Chondrocyte (in vitro differentiated cells): ENCODE measurements at places on chromosomes 4 and X. TPM values are rescaled to one million over a fixed set of nuclear protein-coding genes. Genes with fewer than 3 reads are reported as not detected.
A peak's percentile ranks its signal among the peaks of the same experiment; 100 is the strongest.

DNA sequence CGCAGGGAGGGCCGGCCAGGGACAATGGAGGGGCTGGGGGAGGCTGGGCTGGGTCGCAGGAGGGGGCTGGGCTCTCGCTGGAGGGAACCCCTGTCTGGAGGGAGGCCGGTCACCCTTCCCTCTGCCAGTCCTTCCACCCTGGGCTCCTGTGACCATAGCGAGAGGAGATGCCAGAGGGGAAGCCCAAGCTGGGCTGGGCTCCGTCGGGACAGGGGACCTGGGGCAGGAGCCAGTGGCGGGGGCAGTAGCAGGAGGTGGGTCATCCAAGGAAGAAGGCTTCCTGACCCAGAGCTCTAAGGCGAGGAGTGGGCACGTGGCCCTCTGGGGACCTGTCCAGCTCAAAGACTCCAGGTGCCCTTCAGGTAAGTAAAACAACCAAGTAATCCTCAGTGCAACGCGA lies 16.9 kb downstream of the CTAG1B start:
- H3K36me3 ChIP-seq, result no peaks in the 10 kb centered on the region
- H3K4me3 ChIP-seq, result no peak overlapping the region
- DNase-seq, result peak; percentile 79
- H3K4me1 ChIP-seq, result peaks cover 40% of the 10 kb centered on the region
- no peaks in the 10 kb centered on the region for H3K27me3 ChIP-seq

DNA sequence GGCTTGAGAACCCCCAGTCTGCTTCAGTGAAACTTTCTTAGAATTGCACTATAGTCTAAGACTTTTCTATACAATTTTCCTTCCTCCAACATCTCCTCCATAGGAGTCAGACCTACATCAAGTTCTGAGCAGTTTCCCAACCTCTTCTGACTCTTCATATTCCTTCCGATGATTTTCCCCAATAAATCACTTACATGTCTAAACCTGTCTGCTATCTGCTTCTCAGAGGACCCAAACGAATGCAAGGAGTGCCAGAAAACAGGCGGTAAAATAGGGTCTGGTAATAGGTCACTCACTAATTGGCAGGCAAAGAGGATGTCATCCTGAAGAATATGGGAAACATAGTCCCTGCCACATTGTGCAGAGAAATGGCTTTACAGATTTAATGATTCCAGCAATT lies 153.9 kb downstream of the PCDH18 start:
- H3K27ac ChIP-seq, result no peak overlapping the region
- peaks cover 2% of the 10 kb centered on the region for H3K36me3 ChIP-seq
- no peaks in the 10 kb centered on the region for H3K27me3 ChIP-seq
- no peak overlapping the region for H3K4me3 ChIP-seq
- no peak for DNase-seq
- peaks cover 38% of the 10 kb centered on the region for H3K4me1 ChIP-seq

DNA sequence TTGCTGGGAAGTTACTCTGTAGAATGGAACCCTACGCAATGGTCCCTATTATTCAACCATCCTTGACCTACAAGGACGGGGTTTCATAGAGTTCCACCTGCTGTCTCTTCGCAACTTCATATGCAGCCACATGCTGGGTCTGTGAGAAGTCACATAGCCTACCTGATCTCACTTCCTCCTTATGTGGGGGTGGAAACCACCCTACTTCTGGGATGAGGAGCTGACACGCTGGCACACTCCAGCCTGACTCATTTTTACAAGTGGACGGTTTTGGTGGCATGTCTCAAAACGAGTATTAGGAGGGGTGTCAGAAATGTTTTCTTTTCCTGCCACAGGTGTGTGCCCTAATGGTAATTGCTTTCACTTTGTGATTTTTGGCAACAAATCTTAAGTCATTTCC lies 36.8 kb upstream of the ARSD start:
- H3K4me3 ChIP-seq, result no peak overlapping the region
- H3K27me3 ChIP-seq, result no peaks in the 10 kb centered on the region
- H3K4me1 ChIP-seq, result peaks cover 41% of the 10 kb centered on the region
- H3K27ac ChIP-seq, result no peak overlapping the region

DNA sequence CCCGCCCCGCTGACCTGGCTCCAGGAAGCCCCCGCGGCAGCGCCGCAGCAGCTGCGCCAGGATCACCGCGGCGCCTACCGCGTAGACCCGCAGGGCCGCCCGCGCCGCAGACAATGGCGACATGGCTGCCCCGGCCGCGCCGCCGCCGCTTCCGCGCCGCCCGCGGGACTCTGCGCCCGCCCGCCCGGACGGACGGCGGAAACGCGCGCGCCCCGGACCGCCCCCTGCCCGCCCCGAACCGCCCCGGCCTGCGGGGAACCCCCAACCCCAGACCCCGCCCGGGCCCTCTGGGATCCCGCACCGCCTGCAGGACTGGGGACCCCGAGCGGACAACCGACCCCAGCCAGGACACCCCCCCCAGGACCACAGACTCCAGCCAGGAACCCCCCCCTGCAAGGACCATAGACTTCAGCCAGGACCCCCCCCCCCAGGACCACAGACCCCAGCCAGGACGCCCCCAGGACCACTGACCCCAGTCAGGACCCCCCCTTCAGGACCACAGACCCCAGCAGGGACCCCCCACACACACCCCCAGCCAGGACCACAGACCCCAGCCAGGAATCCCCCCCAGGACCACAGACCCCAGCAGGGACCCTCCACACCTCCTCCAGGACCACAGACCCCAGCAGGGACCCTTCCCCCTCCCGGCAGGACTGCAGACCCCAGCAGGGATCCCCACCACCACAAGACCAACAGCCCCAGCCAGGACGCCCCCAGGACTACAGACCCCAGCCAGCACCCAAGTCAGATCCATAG lies at the start of the genes DHRSX and ZBED1:
DHRSX (minus strand) TSS at position 174 of the 756 bp plus-strand sequence; CDS start at position 123, 51 bp downstream.
ZBED1 (minus strand) TSS at position 174 of the 756 bp plus-strand sequence. CDS start 10,257 bp downstream, outside the sequence.
- H3K4me3 ChIP-seq, result peak within 1 kb of the TSS; percentile 70
- H3K36me3 ChIP-seq, result no peaks in the 10 kb centered on the region
- DNase-seq, result no peak

GRCh38 chr4:51890760-51891159 lies 47.8 kb downstream of the DCUN1D4 start:
- H3K27ac ChIP-seq, result no peak overlapping the region
- H3K36me3 ChIP-seq, result peaks cover 22% of the 10 kb centered on the region
- H3K27me3 ChIP-seq, result no peaks in the 10 kb centered on the region

GRCh38 chrX:40313269-40313668 lies 215.5 kb upstream of the BCOR start:
- DNase-seq, result no peak
- H3K4me3 ChIP-seq, result no peak overlapping the region
- no peak overlapping the region for H3K27ac ChIP-seq
- H3K27me3 ChIP-seq, result no peaks in the 10 kb centered on the region
- no peaks in the 10 kb centered on the region for H3K4me1 ChIP-seq
- H3K36me3 ChIP-seq, result no peaks in the 10 kb centered on the region

DNA sequence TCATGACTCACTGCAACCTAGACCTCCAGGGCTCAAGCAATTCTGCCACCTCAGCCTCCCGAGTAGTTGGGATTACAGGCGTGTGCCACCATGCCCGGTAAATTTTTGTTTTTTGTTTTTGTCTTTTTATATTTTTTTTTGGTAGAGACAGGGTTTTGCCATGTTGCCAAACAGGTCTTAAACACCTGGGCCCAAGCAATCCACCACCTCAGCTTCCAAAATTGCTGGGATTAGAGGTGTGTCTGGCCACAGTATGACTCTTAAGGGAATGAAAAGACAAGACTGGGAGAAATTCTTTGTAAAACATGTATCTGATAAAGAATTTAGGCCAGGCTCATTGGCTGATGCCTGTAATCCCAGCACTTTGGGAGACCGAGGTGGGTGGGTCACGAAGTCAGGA lies 29.2 kb upstream of the PDGFRA start:
- H3K27ac ChIP-seq, result no peak overlapping the region
- no peak overlapping the region for H3K4me3 ChIP-seq
- no peaks in the 10 kb centered on the region for H3K36me3 ChIP-seq
- H3K27me3 ChIP-seq, result no peaks in the 10 kb centered on the region

DNA sequence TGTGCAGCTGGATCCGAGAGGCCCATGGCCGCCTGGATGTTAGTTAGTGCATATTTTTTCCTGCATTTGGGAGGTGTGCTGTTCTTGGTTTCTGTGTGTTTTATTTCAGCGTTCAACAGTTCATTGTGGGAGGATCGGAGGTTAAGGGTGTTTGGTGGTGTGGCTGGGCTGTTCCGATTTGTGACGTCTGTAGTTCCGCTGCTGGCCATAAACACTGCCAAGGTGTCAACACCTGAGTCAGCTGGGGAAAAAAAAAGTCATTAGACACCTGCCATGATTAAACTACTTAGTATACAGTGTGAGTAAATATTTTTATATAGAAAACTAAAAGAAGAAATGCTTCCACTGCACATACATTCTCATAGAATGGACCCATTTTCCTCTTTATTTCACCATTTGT lies 200.2 kb downstream of the APBB2 start:
- no peak for DNase-seq
- H3K4me3 ChIP-seq, result no peak overlapping the region
- H3K36me3 ChIP-seq, result peaks cover 7% of the 10 kb centered on the region
- no peak overlapping the region for H3K27ac ChIP-seq
- H3K27me3 ChIP-seq, result no peaks in the 10 kb centered on the region
- peaks cover 43% of the 10 kb centered on the region for H3K4me1 ChIP-seq

DNA sequence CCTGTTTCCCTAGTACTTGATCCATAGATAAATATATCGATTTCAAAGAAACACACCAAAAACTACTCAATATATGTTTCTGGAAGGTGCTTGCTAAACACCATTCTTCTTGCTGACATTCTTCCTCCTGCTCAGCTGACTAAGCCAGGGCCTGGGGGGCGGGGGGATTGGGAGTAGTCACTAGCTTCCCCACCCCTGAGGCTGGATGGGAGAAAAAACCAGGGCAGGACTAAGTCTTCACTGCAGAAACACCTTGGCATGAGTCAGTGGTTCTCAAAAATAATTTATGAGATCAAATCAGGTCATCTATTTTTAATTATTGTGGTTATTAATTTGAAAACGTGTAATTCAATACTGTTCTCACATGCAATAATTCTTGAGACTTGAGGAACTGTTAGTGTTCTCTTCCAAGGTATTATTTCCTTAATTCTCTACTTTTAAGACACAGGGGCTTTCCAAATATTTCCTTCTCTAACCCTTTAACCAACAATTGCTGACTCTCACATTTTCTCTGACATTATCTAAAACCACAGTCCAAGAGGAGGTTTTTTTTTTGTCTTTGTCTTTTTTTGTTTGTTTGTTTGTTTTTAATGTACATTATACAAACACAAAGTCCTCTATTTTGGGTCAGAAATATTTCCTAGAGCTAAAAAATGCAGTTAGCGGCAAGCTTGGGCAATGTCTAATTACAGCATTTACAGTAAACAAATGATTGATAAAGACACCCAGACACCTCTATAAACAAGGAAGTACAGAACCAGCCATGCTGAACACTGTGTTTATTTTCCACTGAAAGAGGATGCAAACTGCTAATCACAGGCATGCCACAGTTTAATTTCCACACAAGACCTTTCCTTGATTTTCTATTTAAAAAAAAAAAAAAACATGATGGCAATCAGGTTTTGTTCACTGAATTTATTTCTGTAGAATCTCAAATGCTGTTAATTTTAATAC lies 120.3 kb upstream of the USP9X start:
- no peak overlapping the region for H3K27ac ChIP-seq
- H3K27me3 ChIP-seq, result no peaks in the 10 kb centered on the region
- H3K4me3 ChIP-seq, result no peak overlapping the region
- peaks cover under 1% of the 10 kb centered on the region for H3K4me1 ChIP-seq

DNA sequence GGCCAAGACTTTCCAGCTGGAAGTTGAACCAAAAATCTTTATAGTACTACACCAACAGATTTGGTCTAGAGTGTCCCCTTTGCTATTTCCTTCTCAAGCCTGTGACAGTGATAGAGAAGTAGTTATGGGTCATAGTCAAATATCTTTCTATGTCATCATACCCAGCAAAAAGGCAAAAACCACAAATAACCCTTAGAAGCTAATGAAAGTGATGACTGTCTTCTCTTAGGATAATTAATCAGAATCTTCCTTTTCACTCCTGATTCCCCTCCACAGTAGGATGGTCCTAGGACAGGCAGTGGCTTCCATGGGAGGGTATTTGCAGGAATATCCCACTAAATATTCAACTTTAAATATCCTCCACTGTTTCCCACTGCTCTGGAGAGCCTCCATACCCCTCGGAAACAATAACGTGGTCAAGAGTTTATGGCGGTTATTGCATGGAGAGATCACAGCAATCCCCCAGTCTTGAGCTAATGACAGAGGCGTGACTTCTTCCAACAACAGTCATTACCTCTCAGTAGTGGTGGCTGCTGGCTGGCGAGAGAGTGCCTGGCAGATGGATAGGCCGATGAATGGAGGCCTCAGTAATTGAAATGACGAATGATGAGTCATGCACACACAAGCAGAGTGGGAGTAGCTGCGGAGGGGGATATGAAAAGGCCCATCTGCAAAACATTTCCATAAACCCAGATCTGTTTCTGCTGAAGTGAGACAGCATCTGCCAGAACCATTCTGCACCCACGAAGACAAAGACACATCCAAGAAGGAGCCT lies 154.9 kb downstream of the STK32B start:
- peak overlapping the region; percentile 34 for H3K27ac ChIP-seq
- H3K4me1 ChIP-seq, result peaks cover 25% of the 10 kb centered on the region
- H3K36me3 ChIP-seq, result peaks cover 3% of the 10 kb centered on the region
- no peak for DNase-seq
- no peaks in the 10 kb centered on the region for H3K27me3 ChIP-seq

GRCh38 chr4:73870768-73871167 lies 1.6 kb downstream of the CXCL1 start:
- H3K36me3 ChIP-seq, result no peaks in the 10 kb centered on the region
- peaks cover 55% of the 10 kb centered on the region for H3K27me3 ChIP-seq
- no peak overlapping the region for H3K27ac ChIP-seq
- H3K4me1 ChIP-seq, result peaks cover 19% of the 10 kb centered on the region

DNA sequence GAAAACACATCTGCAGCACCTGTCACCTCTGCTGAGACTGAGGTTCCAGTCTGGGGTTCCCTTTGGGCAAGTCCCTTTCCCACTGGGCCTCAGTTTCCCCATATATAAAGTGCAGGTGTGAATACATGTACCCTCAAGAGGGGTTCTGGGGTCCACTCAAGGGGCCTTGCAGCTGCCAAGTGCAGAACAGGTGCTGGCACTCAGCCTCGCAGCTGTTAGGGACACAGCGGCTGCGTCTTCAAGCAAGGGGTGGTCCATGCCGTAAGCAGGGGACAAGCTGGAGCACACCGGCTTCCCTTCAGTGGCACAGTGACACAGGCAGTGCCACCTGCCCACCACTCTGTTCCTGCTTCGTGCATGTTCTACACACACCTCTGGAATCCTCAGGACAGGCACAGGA lies 86.9 kb upstream of the PSAPL1 start:
- no peak overlapping the region for H3K4me3 ChIP-seq
- H3K36me3 ChIP-seq, result peaks cover 1% of the 10 kb centered on the region
- no peak overlapping the region for H3K27ac ChIP-seq
- H3K27me3 ChIP-seq, result peaks cover 70% of the 10 kb centered on the region

DNA sequence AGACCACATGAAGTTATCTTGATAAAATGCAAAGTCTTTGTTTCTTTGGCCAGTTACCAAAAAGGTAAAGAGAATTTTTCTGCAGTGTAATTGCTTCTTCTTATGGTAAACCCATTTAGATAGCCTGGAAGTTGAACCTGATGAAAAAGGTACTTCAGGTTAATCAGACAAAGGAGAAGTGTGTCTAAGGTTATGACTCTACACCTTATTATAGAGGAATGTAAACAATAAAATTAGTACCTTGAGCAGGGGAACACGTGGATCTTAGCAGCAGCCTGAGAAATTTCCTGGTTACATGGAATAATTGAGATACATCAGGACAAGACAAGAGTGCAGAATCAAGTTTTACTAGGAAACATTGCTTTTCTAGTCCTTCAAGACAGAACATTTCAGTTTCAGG lies 70.8 kb downstream of the RAP1GDS1 start:
- H3K4me1 ChIP-seq, result peaks cover 15% of the 10 kb centered on the region
- H3K36me3 ChIP-seq, result peaks cover 3% of the 10 kb centered on the region

The CHRDL1 gene
- 0.51 to 1.2 TPM (median 1.2 TPM) in 3 replicates for total RNA-seq

The BLOC1S4 gene
- 15.5 to 16.7 TPM (median 16.2 TPM) in 3 replicates for total RNA-seq

The CSAG3 gene
- total RNA-seq, result not detected in 3 replicates

The SSX2 gene
- total RNA-seq, result not detected in 3 replicates

The TCEAL8 gene
- total RNA-seq, result 81.0 to 94.3 TPM (median 84.3 TPM) in 3 replicates

The GPRASP1 gene
- 2.1 to 3.6 TPM (median 2.2 TPM) in 3 replicates for total RNA-seq
